Cardiac septum (tissue), 1 donor: ENCODE measurements at places on chromosomes 2 and 18. TPM values are rescaled to one million over a fixed set of nuclear protein-coding genes. Genes with fewer than 3 reads are reported as not detected.

- DNase-seq = no peak
Observed at GRCh38 chr2:197986977-197987376, 182.6 kb downstream of the PLCL1 start.

- no peak for DNase-seq
Observed at GRCh38 chr2:28342081-28342967, 50.3 kb upstream of the FOSL2 start.

The SOWAHC gene
- 2.4 TPM for total RNA-seq

The ST8SIA3 gene
- total RNA-seq = 0.35 TPM

The AGXT gene
- total RNA-seq = not detected
